Stimulated activated CD8-positive, alpha-beta memory T cell treated with anti-CD3 and anti-CD28 coated beads, Interleukin-2, amount 100 ng/mL, for 48 hours (primary cell): ENCODE measurements at places on chromosomes 1 and 21.
A peak's percentile ranks its signal among the peaks of the same experiment; 100 is the strongest.

- no peak for DNase-seq
These were observed 44.1 kb downstream of the SLC66A1 start for GRCh38 chr1:19356266-19356665.

DNA sequence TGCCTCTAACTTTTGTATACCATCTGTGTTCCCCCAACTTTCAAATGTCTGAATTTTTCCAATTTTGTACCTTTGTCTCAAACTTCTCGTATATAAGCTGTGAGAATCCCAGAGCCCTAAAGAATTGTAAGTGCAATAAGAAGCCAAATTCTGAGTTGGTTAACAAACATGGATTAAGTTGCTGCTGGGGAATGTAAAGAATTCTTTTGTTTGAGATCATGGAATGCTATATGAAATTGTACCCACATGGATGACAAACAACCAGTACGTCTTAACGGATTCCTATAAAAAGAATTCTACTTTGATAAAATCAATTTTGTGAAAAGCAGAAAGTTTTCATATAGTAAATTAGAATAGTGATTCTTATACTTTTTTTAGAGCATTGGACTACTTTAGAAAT is 72.4 kb upstream of the CYP2J2 start:
- no peak for DNase-seq

DNA sequence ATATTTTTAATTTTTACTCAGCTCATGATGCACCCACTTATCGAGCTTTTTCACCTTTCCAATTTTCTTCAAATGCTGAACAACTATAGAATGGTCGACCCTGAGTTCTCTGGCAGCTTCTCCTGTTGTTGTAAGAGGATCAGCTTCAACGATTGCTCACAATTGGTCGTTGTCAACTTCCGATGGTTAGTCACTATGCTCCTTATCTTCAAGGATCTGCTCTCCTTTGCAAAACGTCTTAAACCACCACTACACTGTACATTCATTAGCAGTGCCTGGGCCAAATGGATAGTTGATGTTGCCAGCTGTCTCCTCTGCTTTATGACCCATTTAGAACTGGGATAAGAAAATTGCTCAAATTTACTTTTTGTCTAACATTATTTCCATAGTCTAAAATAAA is 385.9 kb upstream of the LYPLAL1 start:
- no peak for DNase-seq

GRCh38 chr21:45033791-45034555 is 40.4 kb upstream of the ADARB1 start:
- DNase-seq, result no peak

DNA sequence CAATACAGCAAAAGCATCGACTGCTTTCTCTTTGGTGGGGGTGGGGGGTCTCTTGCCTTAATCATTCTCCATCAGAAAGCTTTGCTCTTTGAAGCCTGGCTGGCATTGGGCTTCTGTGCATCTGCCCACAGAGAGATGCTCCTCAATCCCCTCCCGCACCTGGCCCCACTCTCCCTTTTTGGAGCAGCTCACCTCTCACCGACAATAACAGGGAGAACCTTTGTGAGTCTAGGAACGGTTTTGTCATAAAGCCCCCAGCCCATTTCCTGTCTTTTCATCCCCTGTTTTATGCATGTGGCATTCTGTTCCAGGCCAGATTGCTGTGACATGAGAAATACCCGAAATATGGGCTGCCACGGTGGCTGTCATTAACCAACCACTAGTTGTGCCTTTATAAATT is 469.0 kb upstream of the VAMP3 start:
- no peak for DNase-seq

DNA sequence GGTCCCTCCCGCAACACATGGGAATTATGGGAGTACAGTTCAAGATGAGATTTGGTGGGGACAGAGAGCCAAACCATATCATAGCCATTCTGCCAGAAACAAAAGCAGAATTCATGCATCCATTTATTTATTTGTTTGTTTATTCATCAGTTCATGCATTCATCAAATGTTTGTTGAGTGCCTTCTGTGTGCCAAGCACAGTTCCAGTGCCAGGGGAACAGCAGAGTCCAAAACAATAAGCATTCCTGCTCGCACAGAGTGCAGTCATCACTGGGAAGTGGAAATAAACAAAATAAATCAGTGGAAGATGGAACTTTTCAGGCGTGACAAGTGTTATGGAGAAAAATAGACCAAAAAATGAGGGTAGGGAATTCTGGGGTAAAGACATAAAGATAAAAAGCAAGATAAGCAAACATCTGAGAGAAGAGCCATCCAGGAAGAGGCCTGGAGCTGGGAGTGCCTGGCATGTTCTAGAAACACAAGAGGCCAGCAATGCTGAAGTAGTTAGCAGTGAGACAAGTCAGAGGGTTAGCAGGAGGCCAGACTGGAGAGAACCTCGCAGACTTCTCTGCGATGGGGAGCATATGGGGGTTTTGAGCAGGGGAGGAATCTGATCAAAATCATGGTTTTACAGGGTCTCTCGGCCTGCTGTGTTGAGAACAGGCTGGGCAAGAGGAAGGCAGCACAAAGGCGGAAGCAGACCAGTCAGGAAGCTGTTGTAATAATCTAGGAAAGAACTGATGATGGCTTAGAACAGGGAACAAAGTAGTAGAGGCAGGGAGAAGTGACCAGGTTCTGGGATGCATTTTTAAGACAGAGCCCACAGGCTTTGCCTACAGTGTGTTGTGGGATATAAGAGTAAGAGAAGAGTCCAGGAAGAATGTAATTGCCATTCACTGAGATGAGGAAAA is 113.2 kb downstream of the GLUL start:
- no peak for DNase-seq

DNA sequence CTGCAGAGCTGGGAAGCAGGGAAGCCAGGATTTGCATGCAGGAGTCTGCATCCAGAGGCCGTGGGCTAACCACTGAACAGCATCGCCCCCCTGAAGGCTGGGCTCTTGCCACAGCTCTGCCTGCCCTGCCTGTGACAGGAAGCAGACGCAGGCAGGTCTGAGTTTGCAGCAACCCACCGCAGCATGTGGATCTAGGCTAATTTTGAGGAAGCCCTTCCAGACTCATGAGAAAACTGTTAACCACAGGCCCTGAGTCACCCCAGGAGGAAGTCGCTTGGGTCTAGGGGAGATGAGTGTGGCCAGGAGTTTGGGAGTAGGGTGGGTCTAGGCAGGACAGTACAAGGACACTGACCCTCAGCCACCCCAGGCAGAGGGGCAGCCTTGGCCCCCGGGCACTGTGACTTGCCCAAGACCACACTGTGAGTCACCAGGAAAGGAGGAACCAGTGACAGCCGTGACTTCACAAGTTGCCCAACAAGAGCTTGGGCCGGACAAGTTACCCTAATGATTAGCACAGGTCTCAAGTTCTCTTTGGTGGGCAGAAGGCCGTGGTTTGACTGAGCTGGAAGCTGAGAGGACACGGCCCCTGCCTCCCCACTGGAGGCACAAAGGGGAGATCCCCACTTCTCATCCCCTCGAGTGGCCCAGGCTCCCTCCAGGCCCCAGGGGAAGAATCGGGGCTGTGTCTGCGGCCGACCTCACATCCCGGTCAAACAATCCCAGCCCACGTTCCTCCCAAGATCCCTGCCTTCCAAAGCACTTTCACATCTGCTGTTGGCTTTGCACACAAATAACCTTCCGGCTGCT is 826 bp downstream of the LAPTM5 start:
- no peak for DNase-seq

DNA sequence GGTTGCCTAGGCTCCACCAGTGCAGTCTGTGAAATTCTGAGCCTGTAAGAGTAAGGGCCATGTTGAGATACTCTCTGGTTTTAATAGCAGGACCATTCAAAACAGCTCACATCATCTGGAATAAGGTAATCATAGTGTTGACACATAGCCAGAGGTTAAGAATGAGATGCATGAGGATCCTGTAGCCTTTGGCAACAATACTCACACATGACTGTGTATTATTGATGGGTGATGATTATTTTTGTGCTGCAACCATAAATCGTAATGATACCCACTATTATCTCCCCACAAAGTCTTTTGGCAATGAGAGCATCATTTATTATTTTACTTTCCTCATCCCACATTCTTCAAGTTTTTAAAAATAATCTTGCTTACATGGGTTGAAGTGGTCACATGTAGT is 35.5 kb downstream of the KCNK2 start:
- DNase-seq, result no peak

GRCh38 chr1:61171974-61172373 is 89.6 kb downstream of the NFIA start:
- no peak for DNase-seq

DNA sequence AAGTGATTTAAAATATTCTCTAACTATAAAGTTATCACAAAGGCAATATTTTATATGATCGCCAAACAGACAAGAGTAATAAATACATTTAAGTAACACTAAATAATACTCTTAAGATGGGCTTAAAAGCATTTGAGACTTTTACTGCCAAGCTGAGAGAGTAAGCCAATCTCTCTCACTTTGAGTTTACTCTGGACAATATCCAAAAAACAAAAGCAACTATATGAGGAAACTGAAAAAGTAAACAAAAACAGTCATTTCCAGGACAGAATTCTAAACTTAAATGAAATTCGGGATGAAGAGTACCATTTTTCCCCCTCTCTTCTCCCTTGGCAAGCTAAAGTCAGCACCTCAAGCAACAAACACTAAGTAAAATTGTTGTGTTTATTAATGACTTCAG is 173.2 kb downstream of the COP1 start:
- DNase-seq, result no peak

- no peak for DNase-seq
These were observed 41.9 kb downstream of the DDR2 start for GRCh38 chr1:162674034-162674608.

GRCh38 chr1:209307846-209308245 is 275.7 kb upstream of the CAMK1G start:
- DNase-seq, result no peak

GRCh38 chr21:20739421-20739820 is 258.8 kb upstream of the NCAM2 start:
- no peak for DNase-seq

DNA sequence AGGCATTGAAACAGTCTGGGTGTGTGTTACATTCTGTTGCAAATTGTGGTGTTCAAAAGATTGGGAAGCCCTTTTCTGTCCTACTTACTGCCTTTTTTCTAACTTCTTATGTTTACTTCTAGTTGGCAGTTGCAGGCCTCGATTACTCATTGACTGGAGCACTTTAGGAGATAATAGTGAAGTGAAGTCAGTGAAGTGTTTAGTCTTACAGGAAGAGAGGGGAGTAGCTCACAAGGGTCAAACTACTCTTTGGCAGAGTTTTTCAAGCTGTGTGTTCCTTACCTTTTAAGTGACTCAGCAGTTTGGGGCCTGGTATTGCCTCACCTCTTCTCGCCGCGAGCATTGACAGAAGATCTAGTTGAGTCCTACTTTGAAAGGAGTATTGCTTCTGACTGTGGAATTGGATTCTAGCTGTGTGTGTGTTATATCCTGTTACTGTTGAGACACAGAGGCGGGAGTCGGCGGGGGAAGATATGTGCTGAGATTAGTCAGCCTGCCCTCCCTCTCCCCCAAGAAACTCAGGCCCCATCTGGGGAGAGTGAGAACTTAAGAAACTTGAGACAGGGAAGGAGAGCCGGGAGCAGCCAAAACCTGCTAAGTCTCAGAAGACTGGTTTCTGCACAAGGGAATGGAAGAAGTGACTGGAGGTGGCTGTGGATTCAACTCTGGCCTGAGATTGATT is 19.3 kb downstream of the AHCYL1 start:
- peak; percentile 20 for DNase-seq

- DNase-seq, result no peak
These were observed 99.5 kb upstream of the BMP8A start for GRCh38 chr1:39391691-39392679.

DNA sequence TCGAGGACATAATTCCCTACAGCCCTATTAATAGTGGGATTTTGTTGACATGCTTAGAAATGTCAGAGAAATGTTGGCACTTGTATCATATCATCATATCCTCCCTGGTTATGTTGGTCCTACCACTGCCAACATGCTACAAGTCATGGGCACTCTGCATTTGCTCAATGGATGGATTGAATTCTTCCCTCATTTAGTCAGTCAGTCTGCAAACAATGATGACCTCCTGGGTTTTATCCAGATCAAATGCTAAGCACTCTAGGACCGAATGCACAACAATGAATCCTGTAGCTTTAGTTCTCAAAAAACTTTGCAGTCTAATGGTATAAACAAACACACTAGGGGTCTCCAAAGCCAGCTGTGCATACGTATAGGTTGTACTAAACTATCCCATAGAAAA is 357.2 kb upstream of the DPYD start:
- DNase-seq, result no peak

DNA sequence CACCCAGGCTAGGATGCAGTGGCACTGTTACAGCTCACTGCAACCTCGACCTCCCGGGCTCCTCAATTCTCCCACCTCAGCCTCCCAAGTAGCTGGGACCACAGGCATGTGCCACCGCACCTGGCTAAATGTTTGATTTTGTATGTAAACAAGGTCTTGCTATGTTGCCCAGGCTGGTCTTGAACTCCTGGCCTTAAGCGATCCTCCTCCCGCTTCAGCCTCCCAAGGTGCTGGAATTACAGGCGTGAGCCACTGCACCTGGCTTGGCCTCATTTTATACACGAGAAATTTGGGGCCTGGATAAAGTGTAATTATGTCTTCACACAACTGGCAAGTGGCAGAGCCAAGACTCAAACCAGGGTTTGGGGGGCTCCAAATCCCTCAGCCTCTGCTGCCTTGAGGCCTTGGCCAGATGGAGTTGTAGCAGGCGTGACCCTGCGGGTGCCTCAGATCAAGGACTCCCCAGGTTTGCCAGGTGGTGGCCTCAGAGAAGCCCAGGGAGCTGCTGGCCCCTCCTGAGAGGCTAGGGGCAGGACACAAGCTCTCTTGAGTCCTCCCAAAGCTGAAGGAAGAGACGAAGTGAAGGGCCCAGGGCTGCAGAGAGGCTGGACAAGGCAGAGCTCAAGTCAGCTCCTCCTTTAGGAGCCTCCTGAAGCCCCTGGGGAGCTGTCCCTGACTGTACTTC is 61.7 kb downstream of the MDM4 start:
- DNase-seq, result no peak

GRCh38 chr1:77948841-77949424 is 29.9 kb downstream of the FUBP1 start:
- no peak for DNase-seq

DNA sequence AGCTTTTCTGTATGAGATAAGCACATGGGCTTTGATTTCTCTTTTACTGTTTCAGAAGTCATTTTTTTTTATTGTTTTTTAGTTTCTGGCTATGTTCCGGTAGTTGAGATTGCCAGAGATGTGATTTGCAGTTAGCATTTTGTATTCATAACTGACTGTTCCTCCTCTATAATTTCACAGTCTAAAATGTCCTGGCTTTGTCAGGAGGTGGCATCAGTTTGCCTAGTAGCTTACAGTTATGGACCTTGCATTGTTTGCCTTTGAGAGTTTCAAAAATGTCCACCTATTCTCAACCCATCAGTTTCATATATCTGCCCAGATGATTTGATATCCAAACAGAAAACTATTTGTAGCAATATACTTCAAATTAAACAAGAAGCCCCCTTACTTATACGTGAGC is 39.5 kb upstream of the ST6GALNAC3 start:
- DNase-seq, result no peak

GRCh38 chr1:216523449-216524190 is 100.4 kb upstream of the USH2A start:
- DNase-seq, result no peak

DNA sequence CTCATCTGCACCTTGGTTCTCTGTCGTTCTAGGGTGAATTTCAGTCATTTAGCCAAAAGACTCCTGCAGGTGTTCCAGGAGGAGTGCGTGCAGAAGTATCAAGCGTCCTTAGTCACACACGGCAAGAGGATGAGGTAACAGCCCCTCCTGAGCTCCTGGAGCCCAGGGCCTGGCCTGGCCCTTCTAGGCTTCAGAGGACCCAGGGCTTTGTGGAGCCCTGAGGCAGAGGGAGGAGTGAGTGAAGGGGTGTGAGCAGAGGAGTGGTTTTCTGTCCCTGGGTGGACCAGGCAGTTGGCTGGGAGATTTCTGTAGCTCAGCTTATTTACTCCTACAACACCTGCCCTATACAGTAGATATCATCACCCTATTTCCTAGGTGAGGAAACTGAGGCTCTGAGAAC is 15.7 kb upstream of the RASSF5 start:
- DNase-seq, result no peak
